ENCODE measurements at places on chromosomes 13 and 19.
A peak's percentile ranks its signal among the peaks of the same experiment; 100 is the strongest.

DNA sequence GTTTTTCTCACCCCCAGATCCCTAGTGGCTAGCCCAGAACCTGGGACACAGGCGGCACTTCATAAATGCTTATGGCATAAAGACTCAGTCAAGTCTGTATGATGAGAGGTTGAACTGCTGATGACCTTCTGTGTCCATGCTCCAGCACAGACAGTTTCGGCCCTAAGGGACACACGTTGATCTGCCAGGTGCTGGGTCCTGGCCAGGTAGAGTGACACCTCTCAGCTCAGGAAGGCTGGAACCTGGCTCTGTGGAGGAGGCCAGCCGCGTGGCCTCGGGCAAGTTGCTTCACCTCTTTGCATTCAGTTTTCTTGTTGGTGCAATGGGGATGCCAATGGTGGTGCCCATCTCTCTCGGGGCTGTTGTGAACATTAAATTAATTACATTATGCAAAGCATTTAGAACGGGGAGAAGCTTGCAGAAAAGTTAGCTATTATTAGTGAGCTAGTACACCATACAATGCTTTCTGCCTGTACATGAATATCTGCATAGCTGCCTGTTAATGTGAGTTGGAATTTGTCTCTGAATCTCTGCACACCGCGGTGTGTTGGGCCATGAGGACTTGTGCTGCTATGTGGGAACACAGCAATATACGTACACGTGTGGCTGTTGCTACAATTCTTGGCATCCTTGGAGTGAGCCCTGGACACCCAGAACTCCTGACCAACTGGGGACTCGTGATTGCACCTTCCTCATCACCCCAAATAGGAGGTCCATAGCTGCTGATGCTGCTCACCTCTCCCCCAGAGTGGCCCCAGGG is 8.4 kb downstream of the GADD45B start:
- no peak for DNase-seq

GRCh38 chr19:38569368-38569983 is 48.3 kb downstream of the MAP4K1 start:
- DNase-seq = no peak

- no peak for DNase-seq
Observed at GRCh38 chr13:74681891-74682290, 547.7 kb upstream of the KLF12 start.

- DNase-seq = no peak
Observed at GRCh38 chr19:41195675-41196497, 2.9 kb downstream of the CYP2S1 start.

DNA sequence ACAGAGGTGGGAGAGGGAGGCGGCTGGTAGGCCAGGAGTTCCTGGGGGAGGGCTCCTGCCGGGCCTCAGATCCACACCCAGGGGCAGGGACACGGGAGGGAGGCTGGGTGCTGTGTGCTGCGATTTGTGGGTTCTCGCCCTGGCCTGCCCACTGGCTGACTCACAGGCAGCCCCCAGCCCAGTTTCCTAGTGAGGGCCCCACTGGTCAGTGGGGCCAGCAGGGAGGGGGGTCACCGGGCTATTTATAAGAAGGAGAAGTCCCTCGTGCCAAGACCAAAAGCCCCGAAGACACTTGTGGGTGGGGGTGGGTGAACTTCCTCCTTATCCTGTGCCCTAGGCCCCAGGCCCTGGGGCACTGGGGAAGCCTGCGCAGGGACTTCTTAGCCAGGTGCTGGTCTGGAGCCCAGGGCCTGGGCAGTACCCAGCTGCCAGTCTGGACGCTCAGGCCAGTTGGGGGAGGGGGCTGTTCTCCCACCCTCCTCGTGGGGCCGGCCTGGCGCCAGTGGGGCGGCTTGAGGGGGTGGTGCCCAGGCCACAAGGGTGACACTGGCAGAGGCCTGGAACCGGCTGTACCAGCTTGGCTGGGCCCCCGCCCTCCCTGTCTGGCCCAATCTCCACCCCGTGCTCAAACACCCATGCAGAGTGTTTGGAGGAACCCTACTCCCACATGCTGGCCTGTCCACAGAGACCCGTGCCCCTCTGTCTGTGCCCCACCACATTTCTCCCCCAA is 5.0 kb upstream of the JUNB start:
- DNase-seq = no peak

DNA sequence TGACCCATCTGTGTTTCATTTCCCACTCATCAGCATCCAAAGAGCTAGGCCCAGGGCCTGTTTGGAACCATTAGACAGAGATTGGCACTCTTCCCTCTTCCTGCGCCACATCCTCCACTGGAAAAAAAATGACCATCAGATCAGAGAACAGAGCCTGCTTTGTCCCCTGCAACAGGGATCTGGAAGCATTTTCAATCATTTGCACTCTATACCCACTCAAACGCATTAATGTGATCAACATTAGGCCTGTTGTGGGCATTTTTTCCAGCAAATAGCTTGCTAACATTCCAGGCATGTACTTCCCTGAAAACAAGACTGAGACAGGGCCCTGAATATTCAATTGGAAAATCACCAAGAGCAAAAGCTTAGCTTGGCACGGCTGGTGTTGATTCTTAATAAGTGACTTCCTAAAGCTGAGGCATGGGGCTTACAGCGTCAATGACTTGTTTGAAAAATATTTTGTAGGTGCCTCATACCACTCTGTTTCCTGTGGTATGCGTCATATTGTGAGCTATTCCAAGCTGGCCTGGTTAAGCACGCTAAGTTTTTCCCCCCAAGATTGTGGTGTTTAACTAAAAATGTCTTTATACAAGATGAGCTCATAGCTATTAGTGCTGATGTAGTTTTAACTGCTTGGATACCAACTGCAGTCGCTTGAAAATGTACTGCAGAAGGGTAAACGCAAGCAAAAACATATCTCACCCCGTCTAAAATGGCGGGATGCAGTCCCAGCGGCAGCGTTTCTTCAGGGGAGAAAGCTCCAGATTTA is 404.4 kb downstream of the SPRY2 start:
- no peak for DNase-seq

DNA sequence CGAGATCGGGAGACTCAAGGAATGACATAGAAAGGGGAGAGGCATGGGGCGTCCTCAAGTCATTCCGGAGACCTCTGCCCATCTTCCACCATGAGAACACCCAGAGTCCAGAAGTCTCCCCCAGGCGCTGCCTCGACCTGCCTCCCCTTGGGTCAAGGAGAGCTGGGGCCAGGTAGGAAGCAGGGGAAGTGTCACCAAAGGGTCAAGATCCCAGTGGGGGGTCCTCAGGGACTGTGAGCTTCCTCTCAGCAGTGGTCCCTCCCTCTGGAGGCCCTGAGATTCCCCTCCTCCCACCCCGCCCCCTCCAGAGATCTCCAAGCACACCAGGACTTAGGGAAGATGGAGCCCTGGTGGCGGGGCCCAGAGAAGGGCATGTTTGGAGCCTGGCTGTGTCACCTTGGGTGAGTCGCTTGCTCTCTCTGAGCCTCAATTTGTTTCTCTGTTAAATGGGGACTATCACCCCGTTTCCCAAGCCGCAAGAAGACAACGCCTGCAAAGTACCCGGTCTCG is 919 bp downstream of the DACT3 start:
- DNase-seq = no peak

- DNase-seq = no peak
Observed at GRCh38 chr13:27403727-27404385, 20.6 kb upstream of the GTF3A start.

- DNase-seq = no peak
Observed at GRCh38 chr13:28204690-28205443, 66.5 kb downstream of the PAN3 start.

DNA sequence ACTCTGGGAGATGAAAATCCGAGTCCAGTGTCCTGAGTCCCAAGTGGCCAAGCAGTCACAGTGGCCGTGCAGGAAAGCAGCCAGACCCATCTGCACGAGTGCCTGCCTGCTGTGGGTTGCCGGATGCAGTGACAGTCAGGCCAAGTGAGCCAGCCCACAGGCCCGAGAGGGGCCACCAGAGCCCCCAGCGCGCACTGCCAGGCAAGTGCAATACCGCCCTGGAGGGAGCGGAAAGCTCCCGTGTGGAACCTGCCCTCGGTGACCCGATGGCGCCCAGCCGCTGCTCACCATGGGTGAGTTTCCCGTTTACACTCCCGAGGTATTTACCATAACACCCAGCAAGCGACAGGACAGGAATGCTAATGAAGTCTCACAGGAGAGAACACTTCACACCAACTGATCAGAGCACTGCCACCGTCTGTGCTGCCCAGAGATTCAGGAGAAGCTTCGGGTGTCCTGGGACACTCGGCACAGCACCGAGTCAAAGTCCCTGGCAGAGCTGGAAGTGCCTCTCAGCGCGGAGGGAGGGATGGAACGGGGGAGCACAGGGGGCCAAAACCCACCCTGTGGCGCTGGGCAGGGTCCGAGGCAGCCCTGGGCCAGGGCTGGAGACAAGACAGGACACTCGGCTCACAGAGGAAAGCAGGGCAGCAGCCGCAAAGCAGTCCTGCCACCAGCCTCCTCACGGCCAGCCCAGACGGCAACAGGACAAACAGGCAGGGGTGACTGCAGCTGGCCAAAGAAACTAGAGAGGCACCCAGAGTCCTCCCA is 21.3 kb upstream of the TINCR start:
- DNase-seq = no peak

DNA sequence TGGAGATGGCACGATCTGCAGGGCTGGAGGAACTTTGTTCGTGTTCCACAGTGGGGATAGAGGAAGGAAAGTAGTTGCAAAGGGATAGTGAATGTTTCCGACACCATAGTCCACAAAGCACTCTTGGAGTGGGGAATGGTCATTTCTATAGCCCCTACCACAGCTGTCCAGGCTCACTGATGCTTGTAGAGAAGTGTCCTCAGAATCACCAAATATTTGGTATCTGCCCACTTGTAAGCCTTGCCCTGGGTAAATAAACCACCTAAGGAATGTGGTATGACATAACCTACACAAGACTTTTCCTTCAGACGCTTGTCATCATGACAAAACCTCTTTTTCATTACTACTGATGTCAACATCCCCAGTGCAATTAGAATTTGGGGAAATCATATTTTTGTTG is 686.5 kb upstream of the ARGLU1 start:
- no peak for DNase-seq

- DNase-seq = no peak
Observed at GRCh38 chr19:58586133-58586765, 13.1 kb upstream of the MZF1 start.

DNA sequence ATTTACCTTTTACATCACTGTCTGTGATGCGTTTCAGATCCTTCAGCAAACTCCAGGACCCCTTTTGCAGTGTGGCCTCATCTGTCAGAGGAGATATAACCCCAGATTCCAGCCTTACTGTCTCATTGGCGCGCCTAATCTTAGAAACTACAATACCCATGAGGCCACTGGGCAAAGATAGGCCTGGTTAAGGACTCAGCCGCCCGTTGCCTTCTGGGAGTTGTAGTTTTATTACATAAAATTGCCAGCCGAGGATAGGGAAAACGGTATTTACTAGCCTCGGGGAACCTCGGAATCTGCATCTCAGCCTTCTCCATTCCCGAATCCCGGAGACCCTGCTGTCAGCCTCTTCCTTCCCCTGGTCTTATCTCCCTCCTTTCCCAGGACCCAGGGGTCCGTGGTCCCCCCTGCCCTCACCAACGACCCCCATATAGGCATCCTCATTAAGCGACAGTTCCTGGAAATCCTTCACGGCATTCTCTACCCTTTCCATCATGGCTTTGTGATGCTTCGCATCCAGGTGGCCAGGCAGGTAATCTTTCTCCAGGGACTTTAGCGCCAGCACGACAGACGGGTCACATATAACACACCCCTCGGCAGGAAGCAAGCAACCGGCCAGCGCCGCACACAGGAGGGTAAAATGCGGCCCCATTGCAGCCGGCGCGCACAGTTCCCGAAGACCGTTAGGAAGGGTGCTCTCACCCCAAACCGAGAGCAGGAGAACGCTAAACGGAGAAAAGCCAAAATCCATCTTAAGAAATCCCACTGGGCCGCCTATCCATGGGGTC is 1.3 kb downstream of the IZUMO1 start:
- DNase-seq = peak; percentile 84

DNA sequence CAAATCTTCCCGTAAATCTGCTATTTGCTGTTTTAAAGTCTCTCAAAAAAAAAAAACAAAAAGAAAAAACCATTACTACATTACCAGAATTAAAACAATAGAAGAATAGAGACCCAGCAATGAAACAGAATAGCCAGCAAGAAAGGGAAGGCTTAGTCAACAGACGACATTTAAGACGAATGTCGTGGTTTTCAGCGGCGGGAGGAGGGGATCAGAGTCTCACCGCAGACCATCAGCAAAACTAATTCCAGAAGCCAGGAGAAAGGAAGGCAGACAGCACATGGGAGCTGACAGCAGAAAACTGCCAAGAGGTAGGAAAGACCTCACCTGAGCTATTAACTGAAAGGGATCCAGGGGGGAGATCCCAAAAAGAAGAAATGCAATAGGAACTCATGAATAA is 128.9 kb downstream of the RNF17 start:
- no peak for DNase-seq

Measured in NCI-H1694 (cell line).